Type B pancreatic cell (in vitro differentiated cells): ENCODE measurements at places on chromosomes 12 and 14.

DNA sequence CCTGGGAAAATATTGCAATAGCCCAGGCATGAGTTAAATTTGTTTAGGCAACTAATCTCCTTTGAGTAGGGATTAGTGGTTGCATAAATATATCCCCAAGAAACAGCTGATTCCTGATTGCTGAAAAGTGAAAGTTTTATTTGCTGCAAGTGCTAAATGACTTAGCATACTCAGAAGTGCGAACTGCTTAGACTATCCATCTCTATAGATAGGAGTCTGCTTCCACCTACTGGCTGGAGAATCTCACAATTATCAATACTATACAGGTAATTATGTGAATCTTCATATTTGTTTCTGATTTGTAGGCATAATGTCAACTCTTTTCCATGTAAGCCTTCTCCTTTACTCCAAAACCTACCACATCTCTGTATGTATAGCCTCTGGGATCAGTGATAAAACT, 12.0 kb upstream of the SLCO1B3 start:
- no peak for DNase-seq

DNA sequence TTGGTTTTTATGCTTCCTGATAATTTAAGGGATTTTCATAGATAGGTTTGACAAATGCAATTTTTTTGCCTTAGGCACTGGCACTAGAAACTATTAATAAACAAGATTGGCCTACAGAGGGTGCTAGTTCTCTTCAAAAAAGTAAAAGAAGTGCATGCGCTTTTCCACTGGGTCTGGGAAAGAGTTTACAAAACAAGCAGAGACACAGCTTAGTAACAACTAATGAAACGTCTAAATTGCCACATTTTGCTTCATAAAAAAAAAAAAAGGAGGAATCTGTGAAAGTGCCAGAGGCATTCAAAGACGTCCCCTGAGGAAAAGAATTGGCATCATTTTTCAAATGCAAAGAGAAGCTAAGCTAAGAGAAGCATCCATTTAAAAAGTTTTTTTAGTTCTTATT, 58.3 kb upstream of the EEA1 start:
- DNase-seq = no peak

DNA sequence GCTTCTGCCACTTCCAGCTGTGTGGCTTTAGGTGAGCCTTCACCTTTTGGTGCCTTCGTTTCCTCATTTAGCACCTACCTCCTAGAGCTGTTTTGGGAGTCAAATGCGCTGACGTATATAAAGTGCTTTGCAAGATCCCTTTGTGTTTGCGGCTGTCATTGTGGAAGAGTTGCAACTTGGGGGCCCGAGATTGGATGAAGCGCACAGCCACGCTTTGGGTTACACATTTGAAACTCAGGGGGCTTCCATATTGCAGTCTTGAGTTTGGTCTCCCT, 636 bp upstream of the ARL6IP4 start:
- no peak for DNase-seq

DNA sequence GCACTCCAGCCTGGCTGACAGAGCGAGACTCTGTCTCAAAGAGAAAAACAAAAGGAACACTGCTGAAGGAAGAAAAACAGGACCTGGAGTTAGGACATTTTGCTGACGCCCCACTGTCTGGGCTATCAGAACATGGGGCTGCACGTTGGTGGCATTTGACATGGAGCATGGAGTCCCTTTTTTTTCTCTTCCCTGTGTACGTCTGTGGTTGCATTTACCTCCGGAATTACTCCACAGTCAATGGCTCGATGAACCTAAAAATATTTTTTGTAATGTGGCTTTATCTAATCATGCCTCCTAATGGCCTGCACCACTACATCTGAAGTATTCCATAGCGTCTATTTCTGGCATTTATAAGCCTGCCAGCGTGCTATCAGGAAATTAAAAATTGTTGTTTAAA, 30.7 kb downstream of the TESC start:
- DNase-seq = no peak

GRCh38 chr12:127944211-127944899, 322.6 kb upstream of the TMEM132C start:
- DNase-seq = no peak

DNA sequence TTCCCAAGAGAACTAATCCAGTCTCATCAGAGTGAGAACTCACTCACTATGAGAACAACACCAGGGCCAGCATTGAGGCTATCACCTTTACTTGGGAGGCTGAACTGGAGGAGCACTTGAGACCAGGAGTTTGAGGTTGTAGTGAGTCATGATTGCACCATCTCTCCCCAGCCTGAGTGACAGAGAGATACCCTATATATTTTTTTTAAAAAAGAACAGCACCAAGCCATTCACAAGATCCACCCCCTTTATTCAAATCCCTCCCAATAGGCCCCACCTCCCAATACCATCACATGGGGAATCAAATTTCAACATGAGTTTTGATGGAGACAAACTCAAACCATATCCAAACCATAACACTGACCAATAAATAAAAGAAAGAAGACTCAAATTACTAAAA, 3.7 kb upstream of the TMX1 start:
- DNase-seq = no peak

DNA sequence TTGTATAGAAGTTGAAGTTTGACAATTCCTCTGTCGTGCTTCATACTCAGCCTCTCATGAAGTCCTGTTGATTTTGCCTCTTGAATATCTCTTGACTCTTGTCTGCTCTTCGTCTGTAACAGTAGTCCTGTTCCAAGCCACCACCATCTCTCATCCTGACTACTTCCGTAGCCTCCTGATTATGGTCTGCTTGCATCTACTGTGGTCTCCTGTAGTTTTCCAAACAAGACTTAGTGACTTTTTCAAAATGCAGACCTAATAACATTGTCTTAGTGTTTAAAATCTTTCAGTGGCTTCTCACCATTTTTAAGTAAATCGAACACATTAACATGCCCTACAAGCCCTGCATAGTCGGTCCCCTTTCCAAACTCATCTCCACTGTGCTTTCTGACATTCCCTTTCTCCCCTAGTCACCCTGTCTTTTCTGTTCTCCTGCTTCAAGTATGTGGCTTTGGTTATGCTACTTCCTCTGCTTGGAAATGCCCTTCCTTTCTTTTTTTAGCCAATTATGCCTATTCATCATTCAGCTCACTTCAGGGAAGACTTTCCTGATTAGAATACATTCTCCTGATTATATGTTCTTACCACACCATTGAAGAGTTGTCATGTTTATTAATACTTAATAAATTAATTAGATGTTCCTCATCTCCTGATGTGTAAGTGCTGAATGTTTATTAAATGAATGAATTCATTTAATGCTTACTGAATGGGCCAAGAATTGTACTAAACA, 2.0 kb downstream of the SCYL2 start:
- no peak for DNase-seq

DNA sequence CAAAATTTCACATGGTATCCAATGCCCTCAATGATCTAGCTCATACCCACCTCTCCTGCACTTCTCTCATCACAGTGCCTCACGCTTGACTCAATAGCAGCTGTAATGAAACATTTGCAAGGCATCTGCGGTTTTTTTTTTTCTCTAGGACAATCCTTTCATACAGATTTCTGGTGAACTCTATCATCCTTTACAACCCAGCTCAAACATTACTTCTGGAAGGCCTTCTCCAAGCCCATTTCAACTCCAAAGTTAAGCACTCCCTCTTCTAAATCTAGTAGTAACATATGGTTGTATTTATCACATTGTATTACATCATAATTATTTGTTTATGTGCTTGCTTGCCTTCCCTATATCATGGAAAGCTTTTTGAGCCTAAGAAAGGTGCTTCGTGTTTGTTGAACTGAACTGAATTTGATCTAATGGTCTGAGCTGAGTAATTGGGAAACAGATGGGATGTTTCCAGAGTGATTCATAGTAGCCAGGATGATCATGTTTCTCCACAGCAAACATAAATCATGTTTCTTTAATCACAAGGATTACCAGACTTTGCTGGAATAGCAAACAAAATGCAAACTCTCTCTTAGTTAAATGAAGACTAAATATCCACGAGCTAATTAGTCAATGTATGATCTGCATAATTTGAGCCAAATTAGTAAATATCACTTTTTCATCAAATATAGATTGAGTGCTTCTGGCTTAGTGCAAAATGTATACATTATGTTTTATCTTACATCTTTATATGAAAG, 14.3 kb downstream of the CFL2 start:
- DNase-seq = no peak

DNA sequence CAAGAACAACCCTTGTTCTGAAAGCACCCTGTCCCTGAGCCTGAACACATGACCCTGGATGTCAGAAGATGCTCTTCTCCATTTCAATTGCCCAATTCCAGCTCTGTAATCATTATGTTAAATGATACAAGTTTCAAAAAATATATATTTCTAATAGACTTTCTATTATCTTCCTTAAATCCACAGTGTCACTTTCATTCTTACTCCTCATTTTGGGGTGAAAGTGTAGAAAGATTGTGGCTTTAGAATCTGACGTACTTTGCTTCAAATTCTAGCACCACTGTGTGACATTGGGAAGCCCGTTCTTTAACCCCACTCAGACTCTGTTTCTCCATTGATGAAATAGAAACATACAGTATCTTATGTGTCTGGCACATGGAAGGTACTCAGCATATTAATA, 83.2 kb downstream of the ETV6 start:
- no peak for DNase-seq

DNA sequence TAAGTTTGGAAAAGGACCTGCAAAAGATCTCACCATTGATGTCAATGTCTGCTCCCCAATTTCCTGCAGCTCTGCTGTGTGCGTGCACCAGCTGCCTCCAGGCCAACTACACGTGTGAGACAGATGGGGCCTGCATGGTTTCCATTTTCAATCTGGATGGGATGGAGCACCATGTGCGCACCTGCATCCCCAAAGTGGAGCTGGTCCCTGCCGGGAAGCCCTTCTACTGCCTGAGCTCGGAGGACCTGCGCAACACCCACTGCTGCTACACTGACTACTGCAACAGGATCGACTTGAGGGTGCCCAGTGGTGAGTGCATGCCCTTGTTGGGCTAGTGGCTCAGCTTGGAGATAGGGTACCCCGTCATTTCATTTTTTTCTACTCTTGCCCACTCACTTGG, 23.7 kb downstream of the ACVR1B start:
- DNase-seq = no peak

DNA sequence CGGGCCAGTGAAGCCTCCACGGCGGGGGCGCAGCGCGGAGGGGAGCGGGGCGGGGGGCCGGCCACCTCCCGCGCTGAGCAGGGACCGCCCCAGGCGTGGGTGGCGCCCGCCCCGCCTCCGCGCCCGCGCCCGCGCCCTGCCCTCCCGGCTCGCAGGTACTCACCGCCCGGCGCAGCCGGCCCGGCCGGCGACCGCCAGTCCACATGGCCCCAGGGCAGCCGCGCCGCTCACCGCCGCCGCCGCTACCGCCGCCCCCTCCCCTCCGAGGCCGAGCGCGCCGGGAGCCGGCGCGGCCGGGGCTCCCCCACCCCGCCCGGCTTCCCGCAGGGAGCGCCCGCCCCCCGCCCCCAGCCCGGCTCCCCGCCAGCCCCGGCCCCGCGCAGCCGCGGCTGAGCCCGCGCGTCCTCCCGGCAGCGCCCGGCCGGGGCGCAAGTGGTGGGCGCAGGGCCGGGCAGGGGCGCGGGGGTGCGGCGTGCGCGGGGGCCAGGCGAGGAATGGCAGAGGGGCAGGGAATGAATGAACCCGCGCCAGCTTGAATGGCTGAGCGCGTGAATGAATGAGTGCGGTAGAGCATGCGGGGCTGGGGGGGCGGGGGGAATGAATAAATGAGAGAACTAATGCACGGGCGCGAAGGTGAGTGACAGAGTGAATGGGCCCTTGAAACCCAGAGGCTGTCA, at the start of gene BEGAIN:
BEGAIN (minus strand) TSS at position 332 of the 677 bp plus-strand sequence; CDS start at position 205, 127 bp downstream.
- no peak for DNase-seq

GRCh38 chr12:108856428-108857157, 790 bp downstream of the SSH1 start:
- no peak for DNase-seq

GRCh38 chr12:4768341-4768740, 48.1 kb downstream of the GALNT8 start:
- no peak for DNase-seq
